ENCODE measurements at places on chromosomes 3 and 15.

DNA sequence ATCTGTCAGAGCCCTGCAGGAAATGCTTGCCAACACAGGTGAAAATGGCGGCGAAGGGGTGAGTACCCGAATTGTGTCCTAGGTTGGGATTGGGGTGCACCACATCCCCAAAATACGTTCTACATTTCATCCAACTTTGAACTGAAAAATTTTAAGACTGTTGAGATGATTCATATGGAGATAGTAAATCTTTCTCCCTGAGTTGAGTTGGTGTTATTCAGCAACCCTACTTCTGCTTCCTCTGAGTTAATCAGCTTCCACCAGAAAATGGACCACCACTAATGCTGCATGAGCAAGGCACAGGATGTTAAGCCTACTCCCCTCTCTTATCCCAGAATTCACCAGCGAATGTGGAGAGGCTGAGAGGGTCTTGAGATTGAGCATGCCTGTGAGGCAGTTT is 192.9 kb downstream of the RYR3 start:
- DNase-seq: no peak

DNA sequence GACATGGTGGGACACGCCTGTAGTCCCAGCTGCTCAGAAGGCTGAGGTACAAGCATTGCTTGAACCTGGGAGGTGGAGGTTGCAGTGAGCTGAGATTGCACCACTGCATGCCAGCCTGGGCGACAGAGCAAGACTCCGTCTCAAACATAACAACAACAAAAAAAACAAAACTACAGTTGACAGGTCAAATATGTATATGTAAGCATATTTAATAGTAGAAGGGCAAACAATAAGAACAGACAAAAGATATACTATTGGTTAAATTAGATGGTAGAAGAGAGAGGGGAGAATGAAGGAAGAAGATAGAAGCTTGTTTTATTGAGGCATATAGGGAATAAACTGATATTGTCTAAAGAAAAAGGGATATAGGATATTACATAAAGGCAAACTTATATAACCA is 247.1 kb downstream of the KLF13 start:
- no peak for DNase-seq

GRCh38 chr3:8882642-8883041 is 80.6 kb downstream of the RAD18 start:
- DNase-seq: no peak

- no peak for DNase-seq
Measured at GRCh38 chr3:177565981-177566380, 368.7 kb upstream of the TBL1XR1 start.

DNA sequence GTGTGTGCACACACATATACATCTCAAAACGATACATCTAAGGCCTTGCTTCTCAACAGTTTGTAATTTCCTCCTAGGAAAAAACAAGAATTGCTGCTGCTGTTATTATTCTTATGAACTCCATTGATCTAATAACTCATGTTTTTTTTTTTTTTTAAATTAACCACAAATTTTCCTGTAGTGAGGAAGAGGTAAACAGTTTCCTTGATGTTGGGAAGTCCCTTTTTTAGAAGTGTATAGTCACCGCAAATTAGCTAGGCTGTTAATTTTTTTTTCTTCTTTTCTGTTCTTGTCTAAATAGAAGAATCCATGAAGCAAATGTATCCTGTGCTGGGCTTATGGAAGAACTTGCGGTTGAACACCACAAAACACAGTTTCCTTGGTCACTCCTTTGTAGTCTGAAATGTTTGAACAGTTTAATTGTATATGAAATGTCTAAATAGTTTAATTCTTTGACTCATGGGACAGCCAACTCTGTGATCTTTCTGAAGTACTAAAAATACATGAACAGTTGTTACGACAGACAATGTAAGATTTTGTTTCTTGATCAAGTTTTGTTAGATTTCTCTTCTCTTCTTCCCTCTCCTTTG is 64.5 kb downstream of the MITF start:
- DNase-seq: no peak

DNA sequence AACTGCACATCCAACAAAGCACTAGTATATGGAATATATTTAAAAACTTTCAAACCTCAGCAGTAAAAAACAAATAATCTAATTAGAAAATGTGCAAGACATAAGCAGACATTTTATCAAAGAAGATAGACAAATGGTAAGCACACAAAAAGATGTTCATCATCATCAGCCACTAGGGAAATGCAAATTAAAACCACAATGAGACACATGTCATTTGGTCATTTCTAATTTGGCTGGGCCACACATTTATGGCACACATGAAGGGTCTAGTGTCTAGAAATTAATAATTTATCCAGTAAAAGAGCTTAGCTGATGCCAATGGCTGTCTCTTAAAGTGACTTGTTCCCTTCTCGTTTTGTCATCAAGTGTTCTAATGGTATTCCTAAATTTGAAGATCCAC is 45.8 kb downstream of the ARHGAP31 start:
- no peak for DNase-seq

GRCh38 chr3:111539351-111540331 is 2.4 kb upstream of the CD96 start:
- DNase-seq: peak; percentile 52

- DNase-seq: no peak
Measured at GRCh38 chr3:50609071-50609762, 2.4 kb downstream of the CISH start.

- DNase-seq: no peak
Measured at GRCh38 chr3:177553579-177553978, 356.3 kb upstream of the TBL1XR1 start.

DNA sequence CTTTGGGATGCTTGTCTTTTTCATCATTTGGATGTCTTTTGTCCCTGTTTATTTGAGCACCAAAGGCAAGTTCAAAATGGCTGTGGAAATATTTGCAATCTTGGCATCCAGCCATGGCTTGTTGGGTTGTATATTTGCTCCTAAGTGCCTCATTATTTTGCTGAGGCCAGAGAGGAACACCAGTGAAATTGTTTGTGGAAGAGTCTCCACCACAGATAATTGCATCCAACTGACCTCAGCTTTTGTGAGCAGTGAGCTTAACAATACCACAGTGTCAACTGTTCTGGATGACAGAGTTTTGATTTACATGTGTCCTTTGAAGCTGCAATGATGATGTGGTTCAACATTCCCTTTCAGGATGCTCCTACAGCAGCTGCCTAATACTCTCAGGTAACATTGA is 83.0 kb upstream of the KCNAB1 start:
- DNase-seq: no peak

DNA sequence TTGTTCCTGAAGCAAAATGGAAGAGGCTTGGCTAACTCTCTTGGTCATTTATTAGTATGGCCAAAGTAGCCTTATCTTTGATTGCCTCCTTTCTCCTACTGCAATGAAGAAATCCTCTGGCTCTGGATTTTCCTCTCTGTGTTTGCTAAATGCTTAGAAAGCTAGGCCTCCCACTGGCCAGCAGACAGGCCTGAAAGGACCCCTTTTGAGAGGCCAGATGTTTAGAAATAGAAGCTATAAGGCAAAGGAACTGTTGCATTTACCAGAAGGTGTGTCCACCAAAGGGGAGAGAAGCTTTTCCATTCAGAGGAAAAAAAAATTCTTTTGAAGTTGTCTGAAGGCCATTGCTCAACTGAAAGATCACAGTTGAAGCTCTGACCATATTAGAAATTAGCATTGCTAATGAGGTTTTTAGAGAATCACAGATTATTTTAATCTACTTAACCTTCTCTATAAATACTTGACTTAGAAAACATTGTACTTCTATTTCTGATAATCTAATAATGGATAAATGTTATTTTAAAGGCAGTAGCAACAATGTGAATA is 160.8 kb downstream of the SYNPR start:
- no peak for DNase-seq

GRCh38 chr3:151226088-151226563 is 23.1 kb upstream of the GPR171 start:
- DNase-seq: no peak

DNA sequence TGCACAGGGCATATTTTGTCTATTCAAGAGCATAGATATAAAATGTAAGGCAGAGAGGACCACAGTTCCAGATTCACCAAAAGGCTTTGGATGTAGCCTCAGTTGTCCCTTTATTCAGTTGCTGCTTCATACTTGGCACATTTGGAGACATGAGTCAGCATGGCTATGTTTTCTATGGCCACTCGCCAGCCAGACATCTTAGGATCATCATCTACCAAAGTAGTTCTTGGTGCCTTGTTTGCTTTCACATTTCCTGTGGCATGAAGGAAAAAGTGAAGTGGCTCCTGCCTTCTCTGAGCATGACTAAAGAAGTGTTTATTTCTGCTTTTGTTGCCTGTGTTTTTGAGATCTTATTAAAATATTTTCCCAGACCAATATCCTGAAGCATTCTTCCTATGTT is 7.2 kb downstream of the SUSD5 start:
- no peak for DNase-seq

- DNase-seq: no peak
Measured at GRCh38 chr15:56868170-56868569, 50.3 kb upstream of the TCF12 start.

DNA sequence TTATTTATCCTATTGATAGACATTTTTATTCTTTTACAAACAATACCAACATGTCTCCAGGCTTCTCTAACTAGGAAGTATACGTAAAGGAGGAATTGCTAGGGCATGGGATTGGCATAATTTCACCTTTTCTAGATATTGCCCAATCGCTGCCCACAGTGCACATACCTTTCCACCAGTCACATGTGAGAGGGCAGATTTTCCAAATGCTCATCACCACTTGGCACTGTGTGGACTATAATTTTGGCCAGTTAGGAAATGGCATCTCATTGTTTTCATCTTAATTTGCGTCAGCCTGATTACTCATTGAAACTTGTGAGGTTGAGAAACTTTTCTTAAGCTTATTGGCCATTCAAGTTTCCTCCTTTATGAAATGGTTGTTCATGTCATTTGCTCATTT is 57.4 kb upstream of the POLR2M start:
- no peak for DNase-seq

DNA sequence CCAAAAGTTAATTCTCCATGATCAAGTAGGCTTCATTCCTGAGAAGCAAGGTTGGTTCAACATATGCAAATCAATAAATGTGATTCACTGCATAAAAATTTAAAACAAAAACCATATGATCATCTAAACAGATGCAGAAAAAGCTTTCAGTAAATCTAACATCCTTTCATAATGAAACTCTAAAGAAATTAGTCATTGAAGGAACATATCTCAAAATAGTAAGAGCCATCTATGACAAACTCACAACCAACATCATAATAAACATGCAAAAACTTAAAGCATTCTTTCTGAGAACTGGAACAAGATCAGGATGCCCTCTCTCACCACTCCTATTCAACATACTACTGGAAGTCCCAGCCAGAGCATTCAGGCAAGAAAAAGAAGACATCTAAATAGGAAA is 254.1 kb downstream of the AGBL1 start:
- DNase-seq: no peak

DNA sequence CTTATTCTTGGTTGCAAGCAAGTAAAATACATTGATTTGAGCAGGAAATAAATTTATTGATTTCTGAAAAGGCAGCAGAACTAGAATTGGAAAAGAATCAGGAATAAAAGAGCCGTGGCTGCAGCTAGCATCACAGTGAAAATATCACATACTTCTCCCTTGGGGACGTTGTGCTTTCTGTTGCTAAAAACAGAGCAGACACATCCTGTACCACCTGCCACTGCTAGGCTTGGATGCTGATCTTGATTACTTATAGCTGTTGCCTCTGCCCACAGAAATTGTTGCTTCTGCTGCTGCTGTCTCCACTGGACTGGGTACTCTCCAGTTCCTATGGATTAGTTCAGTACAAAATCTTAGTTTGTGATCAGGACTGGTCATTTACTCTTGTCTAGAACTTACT is 283.8 kb downstream of the C3orf38 start:
- no peak for DNase-seq

GRCh38 chr3:138474163-138474562 is 39.7 kb downstream of the ESYT3 start:
- no peak for DNase-seq

GRCh38 chr3:55884066-55884465 is 397.0 kb upstream of the WNT5A start:
- no peak for DNase-seq

DNA sequence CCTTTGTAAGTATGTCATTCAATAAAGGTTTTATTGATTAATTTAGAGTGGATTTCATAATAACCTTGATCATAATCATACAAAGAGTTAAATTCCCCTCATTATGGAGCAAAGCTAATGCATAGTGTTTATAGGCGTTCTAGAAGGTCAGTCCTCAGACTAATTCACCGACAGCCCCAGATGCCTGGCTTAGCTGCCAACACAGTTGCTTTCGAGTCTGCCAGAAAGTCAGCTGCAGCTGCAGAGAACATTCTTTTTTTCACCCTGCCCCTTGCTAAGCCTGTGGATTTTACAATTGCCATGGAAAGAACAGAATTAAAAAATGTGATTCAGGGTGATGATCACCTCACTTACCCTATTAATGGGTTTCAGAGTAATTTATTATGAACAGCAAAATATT is 21.2 kb downstream of the CADM2 start:
- no peak for DNase-seq

DNA sequence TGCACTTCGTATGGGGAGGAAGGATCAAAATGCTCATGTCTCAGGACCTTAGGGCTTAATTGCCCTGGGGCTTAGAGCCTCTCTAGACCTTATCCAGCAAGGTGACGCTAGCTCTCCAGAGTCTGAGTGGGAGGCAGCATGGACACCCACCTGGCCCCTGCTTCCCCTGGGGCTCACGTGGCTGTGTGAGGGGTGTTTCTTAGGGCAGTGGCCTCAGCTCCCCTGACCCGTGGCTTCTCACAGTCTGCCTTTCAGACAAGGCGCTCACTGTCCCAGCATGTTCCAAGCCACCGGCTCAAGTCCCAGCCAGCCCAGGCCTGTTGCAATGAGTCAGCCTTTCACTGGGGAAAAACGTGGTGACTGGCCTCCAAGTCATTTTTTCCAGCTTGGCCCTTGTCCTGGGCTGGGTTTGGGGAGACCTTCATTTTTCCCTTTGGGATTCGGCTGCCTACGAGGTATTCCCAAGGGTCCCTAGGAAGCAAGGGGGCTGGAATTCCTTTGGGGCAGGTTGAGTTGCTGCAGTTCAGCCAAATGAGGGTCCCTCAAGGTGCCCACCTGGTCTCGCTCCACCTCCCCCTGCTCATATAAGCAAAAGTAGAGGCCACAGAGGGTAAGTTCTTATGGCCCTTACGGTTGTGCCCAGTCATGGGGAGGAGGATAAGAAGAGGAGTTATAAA is 15.7 kb downstream of the BHLHE40 start:
- no peak for DNase-seq

All from stimulated activated CD8-positive, alpha-beta memory T cell treated with anti-CD3 and anti-CD28 coated beads, Interleukin-15, amount 100 ng/mL, for 1 hour (primary cell).